CD4-positive, alpha-beta T cell treated with Interleukin-6 at 100 ng/mL for 8 hours (primary cell): ENCODE measurements at places on chromosomes 11 and 22.
A peak's percentile ranks its signal among the peaks of the same experiment; 100 is the strongest.

- no peak for DNase-seq
These were observed 99.0 kb downstream of the BRD1 start for GRCh38 chr22:49728570-49729271.

GRCh38 chr22:39496131-39496838, 5.8 kb upstream of the MIEF1 start:
- peak; percentile 53 for DNase-seq

GRCh38 chr11:112786196-112786595, 175.0 kb upstream of the NCAM1 start:
- no peak for DNase-seq

GRCh38 chr22:42067671-42068251, 2.9 kb downstream of the NAGA start:
- DNase-seq = no peak
